Muscle of leg (tissue), 16 donors: ENCODE measurements at places on chromosomes 13 and 19.

DNA sequence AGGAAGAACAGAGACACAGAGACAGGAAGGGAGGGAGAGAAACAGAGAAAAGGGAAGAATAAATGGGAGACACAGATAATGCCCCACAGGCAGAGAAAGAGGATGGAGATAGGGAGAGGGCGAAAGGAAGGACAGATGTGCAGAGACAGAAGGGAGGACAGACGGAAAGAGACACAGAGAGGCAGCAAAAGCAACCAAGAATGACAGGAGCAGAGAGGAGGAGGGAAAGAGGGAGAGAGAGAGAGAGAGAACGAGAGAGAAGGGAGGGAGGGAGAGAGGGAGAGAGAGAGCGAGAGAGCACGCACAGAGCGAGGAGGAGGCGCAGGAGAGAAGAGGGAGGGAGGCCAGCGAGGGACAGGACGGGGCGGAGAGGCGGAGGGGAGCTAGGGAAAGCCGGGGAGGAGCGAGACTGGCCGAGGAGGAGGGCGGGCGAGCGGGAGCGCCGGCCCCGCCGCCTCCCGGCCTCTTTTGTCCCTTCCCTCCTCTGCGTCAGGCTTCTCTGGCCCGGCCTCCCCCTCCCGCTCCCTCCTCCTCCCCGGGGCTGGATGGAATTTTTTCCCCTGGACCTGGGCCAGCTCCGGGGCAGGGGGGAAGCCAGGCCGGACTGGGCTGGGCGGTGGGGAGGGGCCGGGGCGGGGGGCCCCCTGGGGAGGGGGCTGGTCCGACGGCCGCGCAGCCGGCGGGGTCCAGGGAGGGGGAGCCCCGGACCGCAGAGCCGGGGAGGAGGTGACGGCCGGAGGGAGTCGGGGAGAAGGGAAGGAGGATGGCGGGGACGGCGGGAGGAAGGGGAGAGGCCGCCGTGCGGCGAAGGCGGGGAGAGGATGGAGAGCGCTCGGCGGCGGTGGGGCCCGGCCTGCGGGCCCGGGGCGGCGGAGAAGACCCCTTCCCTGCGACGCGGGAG is 4.2 kb upstream of the SPACA6 start:
- DNase-seq, result peak; percentile 99

DNA sequence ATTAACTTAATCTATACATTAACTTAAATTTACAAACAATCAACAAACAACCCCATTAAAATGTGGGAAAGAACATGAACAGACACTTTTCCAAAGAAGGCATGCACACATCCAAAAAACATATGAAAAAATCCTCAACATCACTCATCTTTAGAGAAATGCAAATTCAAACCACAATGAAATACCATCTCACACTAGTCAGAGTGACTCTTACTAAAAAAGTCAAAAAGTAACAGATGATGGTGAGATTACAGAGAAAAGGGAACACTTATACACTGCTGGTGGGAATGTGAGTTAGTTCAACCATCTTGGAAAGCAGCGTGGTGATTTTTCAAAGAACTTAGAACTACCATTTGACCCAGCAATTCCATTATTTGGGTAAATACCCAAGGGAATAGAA is 759.2 kb upstream of the SLITRK1 start:
- DNase-seq, result no peak

DNA sequence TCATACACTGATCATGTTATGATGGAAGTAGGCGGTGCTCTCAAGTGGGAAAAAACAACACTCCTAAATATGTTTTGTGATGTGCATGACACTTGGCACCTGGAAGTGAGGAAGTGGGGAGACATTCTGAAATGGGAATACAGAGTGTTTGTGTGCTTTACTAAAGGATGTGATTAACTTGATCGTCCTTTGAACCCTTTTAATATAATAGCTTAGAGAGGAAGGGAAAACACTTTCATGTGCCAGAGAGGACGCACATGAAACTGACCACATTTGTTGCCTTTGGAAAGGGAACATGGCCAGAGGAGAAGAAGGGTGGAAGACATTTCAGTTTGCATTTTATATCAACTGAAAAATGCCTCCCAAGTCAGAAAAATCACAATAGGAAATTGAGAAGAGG is 31.4 kb downstream of the SMAD9 start:
- peak; percentile 19 for DNase-seq

GRCh38 chr19:3095441-3096191 is 1.5 kb downstream of the GNA11 start:
- no peak for DNase-seq

DNA sequence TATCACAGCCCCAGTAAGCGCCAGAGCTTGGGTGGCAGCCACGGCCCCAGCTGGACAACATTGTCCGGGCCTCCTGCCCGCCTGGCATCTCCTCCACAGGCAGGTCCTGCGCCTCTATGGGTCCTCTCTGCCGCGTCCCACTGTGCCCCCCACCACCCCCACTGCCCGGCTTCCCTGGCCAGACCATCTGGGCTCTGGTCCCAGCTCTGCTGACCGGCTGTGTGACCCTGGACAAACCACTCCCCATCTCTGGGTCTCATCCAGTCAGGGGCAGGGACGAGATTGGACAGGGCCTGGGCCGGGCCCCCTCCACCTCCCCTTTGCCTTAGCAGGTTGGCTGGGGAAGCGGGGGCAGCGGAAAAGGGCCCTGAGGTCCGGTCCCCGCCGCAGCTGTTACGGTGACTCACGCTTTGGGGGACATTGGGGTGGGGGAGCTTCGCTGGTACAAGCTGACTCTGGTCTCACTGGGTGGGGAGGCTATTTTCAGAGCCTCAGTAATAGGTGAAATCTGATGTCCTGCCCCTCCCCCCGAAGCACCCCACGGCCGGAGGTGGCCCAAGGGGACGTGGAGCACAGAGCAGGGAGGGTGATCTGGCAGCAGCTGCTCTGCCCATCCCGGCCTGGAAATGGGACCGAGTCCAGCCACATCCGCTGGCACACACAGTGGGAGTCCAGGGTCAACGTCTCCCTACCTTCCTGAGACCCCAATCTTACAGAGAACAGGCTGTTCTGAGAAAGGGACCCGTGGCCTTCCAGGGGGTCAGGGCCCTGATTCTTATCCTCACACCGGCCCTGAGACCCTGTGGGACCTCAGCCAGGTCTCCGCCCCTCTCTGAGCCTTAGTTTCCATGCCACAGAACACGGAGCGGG is 9.1 kb downstream of the NFIC start:
- DNase-seq, result peak; percentile 92

DNA sequence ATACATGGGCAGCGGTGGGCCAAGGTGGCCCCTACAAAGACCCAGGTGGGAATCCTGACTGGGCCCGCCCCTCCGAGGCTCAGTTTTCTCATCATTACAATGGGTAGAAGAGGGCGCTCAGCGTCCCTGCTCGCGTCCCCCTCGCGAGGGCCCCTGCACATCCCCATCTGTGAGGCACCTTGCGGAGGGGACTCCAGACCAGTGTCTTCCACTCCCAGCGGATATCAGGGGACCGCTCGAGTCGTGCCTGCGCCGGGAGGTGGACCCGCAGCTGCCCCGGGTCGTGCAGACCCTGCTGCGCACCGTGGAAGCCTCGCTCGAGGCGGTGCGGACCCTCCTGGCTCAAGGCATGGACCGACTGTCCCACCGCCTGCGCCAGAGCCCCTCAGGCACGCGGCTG is 15.3 kb upstream of the COLGALT1 start:
- no peak for DNase-seq

- no peak for DNase-seq
Measured at GRCh38 chr19:41740415-41741243, 14.7 kb upstream of the CEACAM6 start.

- no peak for DNase-seq
Measured at GRCh38 chr19:38486731-38487336, 53.3 kb downstream of the RYR1 start.

GRCh38 chr19:13031917-13032623 is 36.8 kb downstream of the NFIX start:
- peak; percentile 41 for DNase-seq

- DNase-seq, result peak; percentile 28
Measured at GRCh38 chr13:110521296-110521680, 40.2 kb downstream of the RAB20 start.

- no peak for DNase-seq
Measured at GRCh38 chr19:50830266-50831025, 2.9 kb downstream of the KLK15 start.

- no peak for DNase-seq
Measured at GRCh38 chr19:38744298-38744681, at the start of gene CAPN12. TSS of gene CAPN12 (minus strand) at chr19:38744474. CDS start at chr19:38744165, 309 bp downstream.

DNA sequence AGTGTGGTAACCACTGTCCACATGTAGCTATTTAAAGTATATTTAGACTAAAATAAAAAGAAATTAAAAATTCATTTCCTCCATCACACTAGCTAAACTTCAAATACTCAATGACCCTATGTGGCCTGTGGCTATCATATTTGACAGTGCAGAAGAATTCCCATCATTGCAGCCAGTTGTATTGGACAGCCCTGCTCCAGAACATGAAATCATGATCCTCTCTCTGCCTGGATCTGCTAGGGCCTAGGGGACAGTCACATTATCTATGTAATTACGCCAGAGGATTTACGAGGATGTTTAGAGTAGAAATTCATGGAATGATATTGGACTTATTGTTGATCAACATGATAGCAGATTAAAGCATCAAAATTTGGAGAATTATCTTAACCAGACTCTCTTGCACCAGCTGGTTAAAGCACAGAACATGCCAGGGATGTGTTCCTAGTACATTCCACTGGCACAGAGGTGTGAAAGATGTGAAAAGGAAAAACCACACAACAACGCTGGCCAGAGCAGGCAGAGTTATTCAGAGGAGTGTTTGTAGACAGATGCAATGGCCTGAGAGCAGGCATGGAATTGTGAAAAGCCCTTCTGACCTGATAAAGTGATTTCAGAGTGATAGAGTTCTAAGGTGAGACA is 108.9 kb upstream of the STARD13 start:
- no peak for DNase-seq

- no peak for DNase-seq
Measured at GRCh38 chr13:50162001-50162400, 146.8 kb downstream of the KCNRG start.

DNA sequence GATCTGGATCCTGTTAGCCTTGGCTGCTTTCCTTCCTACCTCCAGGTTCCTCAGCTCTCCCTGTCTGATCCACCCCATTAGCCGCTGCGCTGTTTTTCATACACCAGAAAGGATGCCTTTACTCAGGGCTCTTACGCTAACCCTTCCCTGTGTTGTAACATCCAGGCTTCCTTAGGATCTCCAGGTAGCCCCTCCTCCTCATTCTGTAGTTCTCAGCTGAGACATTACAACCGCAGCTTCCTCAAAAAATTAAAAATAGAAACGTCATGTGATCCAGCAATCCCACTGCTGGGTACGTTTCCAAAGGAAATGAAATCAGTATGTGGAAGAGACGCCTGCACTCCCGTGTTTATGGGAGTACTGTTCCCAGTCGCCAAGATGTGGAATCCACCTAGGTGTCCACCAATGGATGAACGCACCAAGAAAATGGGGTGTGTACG is 18.4 kb upstream of the MYADM start:
- peak; percentile 89 for DNase-seq

GRCh38 chr19:40719414-40719894 is 2.5 kb downstream of the ITPKC start:
- no peak for DNase-seq

DNA sequence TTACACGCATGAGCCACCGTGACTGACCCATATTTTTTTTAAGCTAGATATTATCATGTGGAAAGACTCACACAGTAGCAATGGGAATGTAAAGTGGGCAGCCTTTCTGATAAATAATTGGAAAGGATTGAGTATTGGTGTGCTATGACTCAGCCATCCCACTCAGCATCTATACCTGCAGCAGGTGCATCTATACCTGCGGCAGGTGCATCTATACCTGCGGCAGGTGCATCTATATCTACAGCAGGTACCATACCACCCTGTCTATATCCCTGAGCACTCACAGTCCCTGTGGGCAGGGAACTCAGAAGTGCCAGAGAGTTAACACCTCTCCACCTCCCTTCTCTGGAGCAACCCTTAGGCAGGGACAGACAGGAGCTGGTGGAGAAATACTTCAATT is 5.2 kb upstream of the LRRC8E start:
- no peak for DNase-seq

- DNase-seq, result no peak
Measured at GRCh38 chr13:50700664-50701305, 142.7 kb downstream of the DLEU7 start.

DNA sequence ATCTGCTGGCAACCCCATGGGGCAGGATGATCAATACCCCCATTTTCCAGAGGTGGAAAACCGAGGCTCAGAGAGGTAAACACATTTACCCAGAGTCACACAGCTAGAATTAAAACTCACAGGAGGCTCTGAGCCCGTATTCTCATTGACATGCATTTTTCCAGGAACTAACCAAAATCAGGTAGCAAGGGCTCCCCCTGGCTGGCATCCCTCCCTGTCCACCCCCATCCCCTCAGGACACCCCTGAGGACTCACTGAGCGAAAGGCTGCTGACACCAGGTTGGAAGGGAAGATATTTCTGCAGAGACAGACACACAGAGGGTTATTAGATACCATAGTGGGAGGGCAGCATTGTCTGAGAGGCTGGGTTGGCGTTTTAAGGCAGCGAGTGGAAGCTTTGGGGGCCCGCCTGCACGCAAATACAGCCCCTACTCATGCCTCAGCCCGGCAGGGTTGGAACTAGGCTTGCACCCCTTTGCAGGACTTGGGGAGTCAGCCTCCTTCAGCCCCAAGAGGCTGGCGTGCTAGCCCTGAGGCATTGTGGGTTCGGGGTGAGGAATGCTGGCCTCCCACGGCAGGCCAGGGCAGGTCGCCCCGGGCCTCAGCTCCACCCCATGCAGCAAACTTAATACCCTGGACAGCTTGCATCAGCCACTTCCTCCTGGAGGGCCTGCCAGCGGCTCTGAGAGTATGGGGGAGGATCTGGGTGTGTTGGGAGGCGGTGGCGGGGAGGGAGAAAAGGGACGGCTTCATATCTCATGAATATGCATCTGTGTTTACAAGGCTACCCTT is 3.9 kb downstream of the SLC1A5 start:
- peak; percentile 81 for DNase-seq

- DNase-seq, result peak; percentile 65
Measured at GRCh38 chr13:52599848-52600603, 42.2 kb upstream of the HNRNPA1L2 start.

DNA sequence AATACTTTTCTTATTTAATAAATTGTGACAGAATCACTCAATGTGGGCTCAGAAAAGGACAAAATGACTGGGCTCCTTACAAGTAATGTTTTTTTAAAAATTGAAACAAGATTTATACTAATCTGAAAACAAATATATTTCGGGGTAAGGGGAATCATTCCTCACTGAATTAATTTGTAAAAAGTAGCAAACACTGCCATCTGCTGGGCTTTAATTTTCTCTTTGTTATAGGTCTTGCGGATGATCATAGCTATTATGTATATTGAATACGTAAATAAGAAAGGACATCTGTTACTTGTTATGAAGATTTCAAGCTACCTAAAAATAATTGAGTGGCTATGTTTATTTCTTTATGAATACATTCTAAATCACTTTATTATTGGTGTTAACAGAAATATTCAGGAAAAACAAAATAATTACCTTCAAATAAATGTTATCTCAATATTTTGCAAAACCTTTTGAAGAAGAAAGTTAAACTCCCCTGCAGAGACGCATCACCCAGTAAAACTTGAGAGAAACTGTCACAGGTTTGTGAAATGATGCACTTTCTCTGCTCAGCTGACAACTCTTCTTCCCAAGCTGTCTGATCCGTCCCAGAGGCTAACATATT is 17.8 kb upstream of the ENOX1 start:
- DNase-seq, result peak; percentile 88
